ENCODE measurements at places on chromosomes 7 and 10.
A peak's percentile ranks its signal among the peaks of the same experiment; 100 is the strongest.

- DNase-seq, result no peak
These were observed 98.4 kb upstream of the STEAP1B start for GRCh38 chr7:22598318-22598920.

DNA sequence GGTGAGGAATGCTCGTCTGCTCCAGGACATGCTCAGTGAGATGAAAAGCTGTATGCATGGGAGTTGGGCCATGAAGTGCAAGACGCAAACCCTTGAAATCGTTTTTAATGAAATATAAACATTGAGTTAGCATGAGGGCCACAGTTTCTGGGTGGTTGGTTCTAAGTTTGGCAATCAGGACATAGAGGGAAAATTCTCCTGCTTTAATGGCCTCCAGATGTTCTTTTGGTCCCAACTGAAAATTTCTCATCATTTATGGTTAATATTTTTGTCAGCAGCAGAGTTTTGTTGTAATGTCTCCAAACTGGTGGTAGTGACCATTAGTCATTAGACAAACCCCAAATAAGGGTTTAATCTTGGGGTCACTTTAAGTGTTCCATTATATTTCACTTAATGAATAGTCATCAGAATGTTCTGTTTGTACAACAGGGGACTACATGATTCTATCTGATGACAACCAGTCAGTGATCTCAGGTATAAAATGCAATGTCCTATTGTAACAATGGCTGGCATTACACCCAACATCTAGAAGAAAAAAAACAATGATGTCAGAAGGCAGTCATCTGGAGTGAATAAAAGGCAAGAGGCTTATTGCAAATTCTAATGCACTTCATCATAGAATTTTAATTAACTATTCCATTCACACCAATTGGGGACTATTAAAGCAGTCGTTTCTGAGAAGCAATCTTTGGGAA, 197.4 kb downstream of the JCAD start:
- DNase-seq, result no peak

DNA sequence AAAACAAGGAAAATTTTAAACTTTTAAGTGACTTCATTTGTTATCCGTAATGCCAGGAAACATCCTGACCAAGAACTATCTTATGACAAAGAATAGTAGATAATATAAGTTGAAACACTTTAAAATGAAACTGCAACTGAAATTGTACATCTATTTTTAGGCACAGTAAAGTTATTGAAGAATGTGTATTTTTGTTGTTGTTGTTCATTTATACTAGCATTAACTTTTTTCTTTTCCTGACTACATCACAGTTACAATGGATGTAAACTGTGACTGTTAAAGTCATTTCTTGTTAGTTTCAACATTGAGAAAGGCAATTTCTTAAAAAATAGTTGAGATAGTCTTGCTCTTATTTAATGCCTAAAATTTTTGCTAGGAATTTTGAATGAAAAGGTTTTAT, 2.6 kb downstream of the CPED1 start:
- DNase-seq, result no peak

- no peak for DNase-seq
These were observed 19.8 kb downstream of the C10orf71 start for GRCh38 chr10:49318755-49319154.

- DNase-seq, result no peak
These were observed 134.6 kb upstream of the CHST15 start for GRCh38 chr10:124227988-124228387.

DNA sequence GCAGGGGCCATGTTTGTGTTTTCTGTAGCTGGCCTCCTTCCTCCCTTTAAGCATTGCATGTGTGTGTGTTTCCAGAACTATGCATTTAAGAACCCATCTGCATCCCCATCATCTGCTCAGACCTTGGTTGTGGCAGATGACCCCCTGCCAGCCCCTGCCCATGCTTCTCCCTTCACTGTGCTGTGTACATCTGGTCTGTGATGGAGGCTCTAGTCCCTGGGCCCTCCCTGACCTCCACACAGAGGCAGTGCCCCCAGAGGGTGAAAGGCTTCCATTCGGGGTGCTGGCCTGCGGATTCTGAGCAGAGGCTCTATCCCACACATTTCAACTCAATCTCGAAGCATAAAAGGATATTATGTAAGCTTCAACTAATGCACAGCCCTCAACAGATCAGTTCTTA, 89.4 kb downstream of the TACC2 start:
- no peak for DNase-seq

GRCh38 chr10:118870467-118871243, 115.9 kb upstream of the CACUL1 start:
- peak; percentile 88 for DNase-seq

DNA sequence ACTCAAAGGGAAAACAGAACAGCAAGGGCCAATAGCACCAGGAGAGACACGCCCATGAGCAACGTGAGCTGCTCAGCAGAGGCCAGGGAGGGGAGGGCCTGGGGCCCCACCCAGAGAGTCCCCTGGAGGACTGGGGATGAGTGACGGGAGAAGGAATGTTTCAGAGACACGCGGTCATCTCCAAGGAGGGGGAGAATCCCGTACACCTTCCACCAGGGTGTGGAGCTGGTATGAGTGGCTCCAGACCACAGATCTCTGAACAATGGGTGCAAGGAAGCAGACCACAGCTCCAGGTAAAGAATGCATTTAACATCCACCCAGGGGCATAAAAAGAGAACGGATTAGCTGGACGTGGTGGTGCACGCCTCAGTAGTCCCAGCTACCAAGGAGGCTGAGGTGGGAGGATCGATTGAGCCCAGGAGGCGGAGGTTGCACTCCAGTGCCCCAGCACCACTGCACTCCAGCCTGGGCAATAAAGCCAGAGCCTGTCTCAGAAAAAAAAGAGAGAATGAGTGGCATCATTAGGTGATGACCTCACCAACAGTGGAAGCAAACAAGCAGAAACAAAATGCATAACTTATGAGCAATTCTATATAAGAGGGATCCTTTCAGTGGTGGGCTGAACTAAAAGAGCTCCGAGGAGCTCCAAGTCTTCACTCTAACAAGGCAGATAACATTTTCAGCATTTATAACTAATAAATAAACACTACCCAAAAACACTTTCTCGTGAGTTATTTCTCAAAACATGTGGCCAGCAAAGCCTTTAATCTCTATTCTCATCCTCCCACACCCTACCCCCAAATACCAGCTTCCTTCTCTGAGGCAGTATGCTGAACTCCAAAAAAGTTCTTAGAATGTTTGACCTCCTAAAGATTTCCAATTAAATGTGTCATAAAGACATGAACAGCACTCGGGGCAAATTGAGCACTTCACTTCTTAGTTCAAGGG, 12.5 kb downstream of the PSAP start:
- no peak for DNase-seq

- DNase-seq, result peak; percentile 24
These were observed 1.3 kb downstream of the FRAT2 start for GRCh38 chr10:97333351-97333600.

DNA sequence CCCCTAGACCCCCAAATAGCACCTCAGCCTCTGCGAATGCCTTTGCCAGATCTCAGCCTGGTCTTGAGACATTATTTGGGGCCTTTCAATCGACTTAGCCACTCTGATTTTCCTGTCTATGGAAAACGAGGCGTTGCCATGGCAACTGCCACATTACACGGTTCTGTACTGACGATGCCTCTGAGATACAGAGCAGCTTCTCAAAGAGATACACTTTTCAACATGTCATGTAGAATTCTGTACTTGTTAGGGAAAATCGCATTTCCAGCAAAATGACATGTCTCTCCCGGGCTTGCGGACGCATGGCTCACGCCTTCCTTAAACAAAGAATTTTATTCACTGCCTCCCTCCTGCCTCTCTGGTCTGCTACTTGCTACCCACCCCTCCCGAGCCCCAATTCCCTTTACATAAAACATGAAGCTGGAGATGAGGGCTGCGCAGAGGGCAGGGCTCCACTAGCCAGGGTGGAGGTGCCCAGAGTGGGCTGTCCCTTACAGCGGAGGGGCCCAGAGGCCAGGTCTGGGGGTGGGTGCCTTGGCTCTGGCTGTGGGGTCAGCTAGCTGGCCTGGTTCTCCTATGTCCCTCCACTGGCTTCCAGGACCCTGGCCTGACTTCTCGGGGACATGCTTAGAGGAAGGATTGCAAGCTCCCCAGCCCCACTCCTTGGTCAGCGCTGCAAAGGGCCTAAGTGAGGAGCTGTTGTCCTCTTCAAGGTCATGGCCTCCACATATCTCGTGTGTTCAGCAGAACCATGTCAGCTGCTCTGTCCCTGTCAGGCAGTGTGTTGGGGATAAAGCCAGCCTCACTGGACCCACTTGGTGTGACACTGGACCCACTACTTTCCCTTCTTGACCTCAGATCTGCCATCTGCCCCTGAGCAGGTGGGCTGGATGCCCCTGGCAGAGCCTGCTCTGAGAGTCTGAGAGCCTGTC, 342.5 kb downstream of the RPS24 start:
- no peak for DNase-seq

DNA sequence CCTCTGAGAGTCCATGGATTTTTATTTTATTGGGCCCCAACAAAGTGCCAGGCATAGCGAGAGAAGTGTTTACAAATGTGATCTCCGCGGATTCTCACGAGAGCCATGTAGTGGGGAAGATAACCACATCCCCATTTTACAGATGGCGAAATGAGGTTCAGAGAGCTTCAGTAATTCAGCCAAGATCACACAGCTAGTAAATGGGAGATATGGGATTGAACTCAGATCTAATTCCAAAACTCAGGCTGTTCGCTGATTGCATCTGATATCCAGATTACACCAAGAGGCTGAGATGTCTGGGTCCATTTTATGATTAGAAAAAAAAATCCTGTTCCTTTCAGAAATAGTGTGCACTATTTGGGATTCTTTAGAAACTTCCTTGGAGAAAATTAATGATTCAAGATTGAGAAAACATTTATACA, 1.3 kb downstream of the FAS start:
- DNase-seq, result peak; percentile 64

DNA sequence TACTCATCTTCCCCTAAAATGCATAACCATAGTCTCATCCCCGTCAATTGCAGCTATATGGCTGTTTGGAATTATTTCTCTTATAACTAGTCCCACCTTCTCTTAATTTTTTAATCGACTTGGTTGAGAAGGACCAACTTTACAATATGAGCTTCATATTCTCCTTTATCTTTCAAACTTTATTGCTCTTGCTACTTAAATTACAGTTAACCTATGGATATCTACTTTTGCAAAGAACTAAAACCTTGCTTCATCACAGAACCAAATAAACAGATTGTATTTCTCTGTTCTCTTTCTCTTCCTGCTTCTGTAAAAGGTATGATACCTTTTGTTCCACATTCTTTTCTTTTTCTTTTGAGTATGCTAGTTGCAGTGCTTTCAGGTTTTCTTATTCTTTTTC, 6.1 kb downstream of the CREM start:
- no peak for DNase-seq

DNA sequence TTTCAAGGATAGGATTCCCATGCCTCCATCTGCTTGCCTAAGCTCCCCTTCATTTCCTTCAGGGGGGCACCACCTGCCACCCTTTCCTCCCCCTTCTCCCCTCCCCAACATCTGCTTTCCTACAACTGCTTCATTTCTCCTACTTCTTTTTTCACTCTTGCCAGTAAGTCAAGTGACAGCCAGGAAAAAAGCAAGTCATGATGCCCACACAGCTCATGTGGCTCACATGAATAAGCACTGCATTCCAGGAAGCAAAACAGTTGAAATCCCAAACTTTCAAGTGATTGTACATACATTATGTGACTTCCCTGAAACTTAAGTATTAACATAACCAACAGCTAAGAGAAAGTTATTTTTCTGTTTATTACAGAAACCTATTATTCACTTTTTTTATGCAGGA, 78.6 kb downstream of the TNS3 start:
- peak; percentile 89 for DNase-seq

DNA sequence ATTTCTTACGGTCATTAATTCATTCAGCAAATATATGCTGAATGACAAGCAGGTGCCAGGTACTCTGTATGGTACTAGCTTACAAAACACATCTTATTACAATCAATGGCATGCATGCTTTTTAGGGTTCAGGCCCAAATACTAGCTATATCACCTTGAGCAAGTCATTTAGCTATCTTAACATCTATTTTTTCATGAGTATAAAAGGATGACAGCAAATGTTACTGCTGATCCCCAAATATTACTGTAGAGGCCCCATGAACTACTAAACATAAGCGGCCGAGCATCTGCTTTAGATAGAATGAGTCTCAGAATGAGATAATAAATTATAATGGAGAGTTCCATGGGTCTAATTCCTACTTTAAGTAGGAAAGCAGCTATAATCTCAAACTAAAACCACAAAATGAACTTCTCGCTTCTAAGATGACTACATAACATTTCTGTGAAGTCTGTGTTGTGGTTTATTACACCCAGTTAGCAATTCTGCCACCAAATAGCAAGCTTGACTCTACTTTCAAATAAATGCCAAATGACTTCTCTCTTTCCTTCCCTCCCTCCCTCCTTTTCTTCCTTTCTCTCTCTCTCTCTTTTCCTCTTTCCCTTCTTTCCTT, 113.7 kb upstream of the LRRN3 start:
- DNase-seq, result no peak

- no peak for DNase-seq
These were observed 15.3 kb downstream of the ECHDC3 start for GRCh38 chr10:11757454-11757820.

GRCh38 chr7:84399661-84400060, 205.1 kb upstream of the SEMA3A start:
- DNase-seq, result no peak

GRCh38 chr7:84701524-84702306, 485.1 kb downstream of the SEMA3D start:
- DNase-seq, result no peak

DNA sequence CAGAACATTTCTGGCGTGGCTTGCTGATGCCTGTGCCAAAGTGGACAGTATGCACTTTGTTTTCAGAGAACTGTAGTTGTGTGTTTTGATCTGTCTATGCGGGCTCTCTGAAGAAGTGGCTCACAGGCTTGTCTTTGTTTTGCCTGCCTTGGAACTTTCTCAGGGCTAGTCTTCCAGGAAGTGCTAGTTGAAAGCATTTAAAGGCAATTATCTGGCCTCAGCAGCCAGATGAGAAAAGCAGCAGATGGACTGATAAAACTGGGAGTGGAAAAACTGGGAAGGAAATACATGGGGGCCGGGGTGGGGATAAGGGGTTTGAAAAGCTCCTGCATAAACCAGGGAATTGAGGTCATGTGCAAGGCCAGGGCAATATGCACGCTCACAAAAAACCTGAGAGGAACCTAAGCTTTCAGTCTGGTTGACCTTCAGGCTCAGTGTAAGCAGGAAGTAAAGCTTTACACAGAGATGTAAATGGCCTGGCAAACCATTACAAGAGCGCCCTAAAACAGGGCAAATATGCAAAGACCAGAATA, 94.5 kb downstream of the ZNF33B start:
- no peak for DNase-seq

Measured in inflammatory macrophage (primary cell).